ENCODE measurements at places on chromosomes 4 and X.

GRCh38 chrX:139762400-139763183 is 54.6 kb upstream of the MCF2 start:
- DNase-seq = no peak

- DNase-seq = no peak
Observed at GRCh38 chr4:40572692-40573310, 56.9 kb downstream of the RBM47 start.

DNA sequence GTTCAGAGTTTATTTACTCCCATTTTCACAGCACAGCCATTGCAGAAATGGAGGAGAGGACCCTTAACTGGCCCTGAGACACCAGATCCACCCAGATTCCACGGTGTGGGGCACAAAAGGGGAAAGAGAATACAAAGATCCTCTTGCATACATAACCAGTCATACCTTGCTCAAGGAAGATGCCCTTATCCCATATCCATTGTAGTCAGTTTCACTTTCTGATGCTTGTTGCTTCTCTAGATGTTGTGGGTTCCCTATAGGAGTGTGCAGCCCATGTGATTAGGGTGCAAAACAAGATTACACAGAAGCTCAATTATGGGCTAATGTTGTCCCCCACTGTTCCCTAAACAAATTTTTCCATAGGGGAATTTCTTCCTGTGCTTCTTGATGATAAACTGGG is 1309.0 kb upstream of the PABPC4L start:
- DNase-seq = no peak

- DNase-seq = peak; percentile 74
Observed at GRCh38 chr4:133151691-133152329, 2.7 kb downstream of the PCDH10 start.

DNA sequence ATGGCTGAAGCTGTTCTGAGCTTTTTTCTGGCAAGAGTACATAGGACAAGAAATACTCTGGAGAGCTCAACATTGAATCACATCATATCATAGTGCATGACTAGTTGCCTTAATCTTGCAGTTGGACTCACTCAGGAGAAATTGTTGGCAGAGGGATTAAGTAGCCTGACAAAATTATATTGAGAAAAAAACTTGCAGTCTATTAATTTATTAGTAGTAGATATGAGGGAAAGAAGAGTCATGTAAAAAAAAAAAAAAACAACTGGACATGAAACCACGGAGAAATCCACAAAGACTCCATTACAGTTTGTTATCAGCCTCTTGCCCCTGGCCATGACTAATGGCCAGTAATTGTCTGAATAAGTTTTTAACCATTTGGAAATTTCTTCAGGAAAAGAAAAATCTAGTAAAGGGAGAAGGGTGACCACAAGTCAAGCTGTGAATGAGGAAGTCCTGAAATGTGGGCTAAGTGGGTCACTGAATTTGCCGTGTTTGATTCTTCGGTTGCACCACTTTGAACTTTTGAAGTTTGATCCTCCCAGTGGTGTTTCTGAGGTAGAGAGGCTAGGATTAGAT is 45.6 kb downstream of the FHL1 start:
- no peak for DNase-seq

- DNase-seq = no peak
Observed at GRCh38 chr4:142696334-142697122, 149.6 kb downstream of the INPP4B start.

- DNase-seq = no peak
Observed at GRCh38 chr4:148786699-148787098, 344.5 kb upstream of the NR3C2 start.

- no peak for DNase-seq
Observed at GRCh38 chr4:105613306-105613705, 60.9 kb downstream of the ARHGEF38 start.

DNA sequence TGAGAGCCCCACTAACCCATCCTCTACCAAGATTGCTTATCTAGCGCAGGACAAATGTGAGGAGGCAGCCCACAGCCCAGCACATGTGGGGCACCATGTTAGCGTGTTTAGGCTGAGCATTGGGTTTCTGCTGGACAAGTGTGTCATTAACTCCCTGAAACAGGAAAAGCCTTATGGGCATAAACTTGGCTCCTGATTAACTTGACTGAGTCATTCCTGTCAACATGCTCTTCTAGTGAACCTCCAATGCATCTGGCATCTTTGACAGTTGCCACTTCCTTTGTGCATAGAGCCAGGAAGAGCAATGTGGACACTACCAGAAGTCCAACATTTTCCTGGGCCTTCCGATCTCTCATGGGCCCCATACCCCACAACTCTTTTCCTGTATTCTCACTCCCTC is 2.5 kb downstream of the SPIN2A start:
- DNase-seq = no peak

All from caudate nucleus (tissue), 63 donors.